Left renal cortex interstitium (tissue), 4 donors: ENCODE measurements at places on chromosomes 4 and X.
A peak's percentile ranks its signal among the peaks of the same experiment; 100 is the strongest.

DNA sequence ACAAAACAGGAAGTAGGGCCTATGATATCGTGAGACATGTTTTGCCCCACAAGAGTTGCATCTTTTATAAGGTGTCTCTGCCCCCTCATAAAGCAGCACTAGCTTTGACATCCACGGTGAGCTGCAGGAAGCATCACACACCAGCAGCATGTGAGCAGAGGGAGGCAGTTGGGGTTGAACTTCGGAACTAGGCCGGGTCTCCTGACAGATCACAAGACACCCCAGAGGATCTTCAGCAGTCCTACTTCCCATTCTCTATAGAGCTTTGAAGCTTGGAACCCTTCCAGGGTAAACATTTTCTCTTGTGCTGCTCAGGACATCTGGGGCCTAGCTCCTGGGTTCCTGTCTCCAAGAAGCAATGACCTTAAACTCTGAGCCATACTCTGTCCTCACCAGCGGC, 27.5 kb downstream of the YY2 start:
- DNase-seq = no peak

- DNase-seq = no peak
These were observed 35.0 kb upstream of the SLC7A11 start for GRCh38 chr4:138277133-138277532.

- DNase-seq = no peak
These were observed 14.8 kb upstream of the GPRASP2 start for GRCh38 chrX:102697494-102697893.

- peak; percentile 55 for DNase-seq
These were observed 424.5 kb upstream of the CTSO start for GRCh38 chr4:156378033-156378665.

- no peak for DNase-seq
These were observed 40.1 kb upstream of the SETD7 start for GRCh38 chr4:139596034-139596683.

DNA sequence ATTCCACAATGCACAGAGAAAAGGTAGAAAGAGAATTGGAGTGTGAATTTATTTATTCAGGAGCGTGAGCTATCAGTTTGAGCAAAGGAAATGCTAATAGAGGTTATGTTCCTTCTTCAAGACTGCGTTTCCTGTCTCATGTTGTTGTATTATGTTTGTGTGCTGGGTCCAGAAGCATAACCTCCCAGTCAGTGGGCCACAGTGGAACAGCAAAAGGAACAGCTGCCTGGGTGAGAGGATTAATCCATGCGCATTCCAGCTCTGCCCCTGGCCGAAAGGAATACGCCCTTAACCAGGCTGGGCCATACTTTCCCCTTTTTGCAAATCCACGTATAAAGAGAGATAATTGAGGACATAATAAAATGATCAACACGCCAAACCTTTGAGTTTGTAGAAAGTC, 32.4 kb upstream of the ARX start:
- DNase-seq = no peak

GRCh38 chr4:168631241-168632162, 134.7 kb downstream of the PALLD start:
- peak; percentile 60 for DNase-seq

DNA sequence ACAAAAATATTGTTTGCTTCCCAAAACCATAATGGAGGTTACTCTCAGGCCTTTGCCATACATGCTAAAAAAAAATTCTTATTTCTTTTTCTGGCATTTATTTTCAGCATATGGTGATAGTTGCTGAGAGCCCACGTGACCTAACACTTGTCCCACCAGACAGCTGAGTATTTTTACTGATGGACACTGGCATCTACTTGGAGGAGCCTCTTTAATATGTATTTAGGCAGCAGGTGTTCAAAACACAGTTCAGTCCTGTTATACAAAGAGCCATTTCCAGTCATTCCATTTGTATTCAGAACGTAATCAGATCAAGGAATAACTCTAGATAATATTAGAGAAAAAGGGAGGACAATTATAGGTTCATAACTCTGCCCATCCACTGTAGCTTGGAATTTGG, 95.5 kb downstream of the CXCL13 start:
- DNase-seq = no peak
